ENCODE measurements at places on chromosomes 16 and 17.

DNA sequence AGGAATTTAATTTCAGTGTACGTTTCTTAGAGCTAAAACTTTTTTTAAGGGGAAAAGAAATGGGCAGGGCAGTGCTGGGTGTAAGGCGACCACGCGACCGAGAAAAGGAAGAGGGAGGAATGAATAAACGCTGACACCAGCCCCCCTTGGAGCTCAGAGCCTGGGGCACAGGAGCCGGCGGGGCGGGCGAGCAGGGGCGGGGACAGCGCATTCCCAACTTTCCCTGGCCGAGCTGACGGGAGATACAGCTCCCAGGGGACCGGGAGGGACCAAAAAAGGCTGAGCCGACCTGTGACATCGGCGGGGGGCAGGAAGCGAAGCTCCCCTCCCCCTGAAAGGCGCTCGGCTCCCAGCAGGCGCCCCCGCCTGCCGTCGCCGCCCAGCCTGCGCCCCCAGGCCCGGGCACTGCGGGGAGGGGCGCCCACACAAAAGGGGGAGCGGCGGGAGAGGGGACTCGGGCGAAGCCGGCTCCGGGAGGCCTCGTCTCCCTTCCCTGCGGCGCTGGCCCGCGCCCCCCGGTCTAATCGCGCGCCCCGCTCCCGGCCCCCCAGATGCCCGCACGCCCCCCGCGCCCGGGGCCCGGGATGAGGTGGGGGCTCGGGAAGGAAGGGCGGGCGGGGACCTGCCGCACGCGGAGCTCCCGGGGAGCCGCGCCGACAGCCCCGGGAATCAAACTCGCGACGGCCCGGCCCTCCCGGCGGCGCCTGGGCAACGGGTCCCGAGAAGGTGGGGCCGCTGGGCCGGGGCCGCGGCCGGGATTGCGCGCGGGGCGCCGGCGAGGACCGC, 622 bp downstream of the CUEDC1 start:
- DNase-seq, result no peak

DNA sequence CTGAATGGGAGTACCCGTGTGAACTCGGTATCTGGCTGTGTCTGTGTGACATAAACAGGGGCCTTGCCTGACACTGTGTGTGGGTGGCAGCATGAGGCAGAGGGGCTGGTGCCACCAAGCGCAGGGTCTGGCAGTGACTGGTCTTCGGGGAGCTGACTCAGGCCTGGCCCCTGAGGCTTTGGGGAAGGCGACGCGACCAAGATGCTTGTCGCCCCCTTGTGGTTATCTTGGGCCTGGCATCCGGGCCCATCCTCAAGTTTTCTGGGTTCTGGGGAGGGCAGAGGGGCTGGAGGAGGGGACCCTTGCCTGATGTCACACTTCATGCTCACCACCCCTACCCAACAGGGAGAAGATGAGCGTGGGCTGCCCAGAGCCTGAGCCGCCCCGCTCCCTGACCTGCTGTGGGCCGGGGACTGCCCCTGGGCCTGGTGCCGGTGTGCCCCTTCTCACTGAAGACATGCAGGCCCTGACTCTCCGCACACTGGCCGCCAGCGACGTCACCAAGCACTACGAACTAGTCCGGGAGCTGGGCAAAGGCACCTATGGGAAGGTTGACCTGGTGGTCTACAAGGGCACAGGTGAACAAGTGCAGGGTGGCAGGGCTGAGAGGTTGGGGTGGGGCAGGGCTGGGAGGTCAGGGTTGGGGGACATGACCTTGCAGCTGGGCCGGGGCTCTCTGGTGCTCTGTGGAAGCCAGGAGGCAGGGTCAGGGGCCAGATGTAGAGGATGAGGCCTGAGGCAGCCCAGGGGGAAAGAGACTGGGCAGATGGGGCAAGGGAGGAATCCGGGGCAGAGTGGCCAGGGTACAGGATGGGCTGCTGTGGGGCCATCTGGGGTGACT, 24.9 kb downstream of the SBK1 start:
- DNase-seq, result peak; percentile 75

- DNase-seq, result no peak
Measured at GRCh38 chr16:80932708-80933095, 74.0 kb downstream of the CMC2 start.

- no peak for DNase-seq
Measured at GRCh38 chr17:47221154-47221553, 12.0 kb downstream of the MYL4 start.

DNA sequence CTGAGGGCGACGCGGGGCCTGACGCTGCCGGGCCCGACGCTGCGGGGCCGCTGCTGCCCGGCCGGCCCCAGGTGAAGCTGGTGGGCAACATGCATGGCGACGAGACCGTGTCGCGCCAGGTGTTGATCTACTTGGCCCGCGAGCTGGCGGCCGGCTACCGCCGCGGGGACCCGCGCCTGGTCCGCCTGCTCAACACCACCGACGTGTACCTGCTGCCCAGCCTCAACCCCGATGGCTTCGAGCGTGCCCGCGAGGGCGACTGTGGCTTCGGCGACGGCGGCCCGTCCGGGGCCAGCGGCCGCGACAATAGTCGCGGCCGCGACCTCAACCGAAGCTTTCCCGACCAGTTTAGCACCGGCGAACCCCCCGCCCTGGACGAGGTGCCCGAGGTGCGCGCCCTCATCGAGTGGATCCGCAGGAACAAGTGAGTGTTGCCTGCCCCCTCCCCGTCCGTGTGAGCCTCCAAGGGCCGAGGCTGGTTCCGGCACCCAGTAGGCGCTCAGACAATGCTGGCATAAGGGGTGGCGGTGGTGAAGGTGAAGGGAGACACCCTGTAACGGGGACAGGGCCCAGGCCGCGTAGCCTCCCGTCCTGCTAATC, 676 bp downstream of the CPD start:
- DNase-seq, result peak; percentile 13

DNA sequence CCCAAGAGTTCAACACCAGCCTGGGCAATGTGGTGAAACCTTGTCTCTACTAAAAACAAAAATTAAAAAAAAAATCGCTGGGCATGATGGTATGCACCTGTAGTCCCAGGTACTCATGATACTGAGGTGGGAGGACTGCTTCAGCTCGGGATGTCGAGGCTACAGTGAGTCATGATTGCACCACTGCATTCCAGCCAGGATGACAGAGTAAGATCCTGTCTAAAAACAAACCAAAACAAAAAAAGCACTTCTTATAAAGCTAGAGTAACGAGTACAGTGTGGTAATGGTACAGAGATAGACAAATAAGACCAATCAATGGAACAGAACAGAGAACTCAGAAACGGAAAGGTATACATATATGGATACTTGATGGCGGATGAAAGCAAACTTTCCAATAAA, 4.4 kb downstream of the NSMCE1 start:
- DNase-seq, result no peak

DNA sequence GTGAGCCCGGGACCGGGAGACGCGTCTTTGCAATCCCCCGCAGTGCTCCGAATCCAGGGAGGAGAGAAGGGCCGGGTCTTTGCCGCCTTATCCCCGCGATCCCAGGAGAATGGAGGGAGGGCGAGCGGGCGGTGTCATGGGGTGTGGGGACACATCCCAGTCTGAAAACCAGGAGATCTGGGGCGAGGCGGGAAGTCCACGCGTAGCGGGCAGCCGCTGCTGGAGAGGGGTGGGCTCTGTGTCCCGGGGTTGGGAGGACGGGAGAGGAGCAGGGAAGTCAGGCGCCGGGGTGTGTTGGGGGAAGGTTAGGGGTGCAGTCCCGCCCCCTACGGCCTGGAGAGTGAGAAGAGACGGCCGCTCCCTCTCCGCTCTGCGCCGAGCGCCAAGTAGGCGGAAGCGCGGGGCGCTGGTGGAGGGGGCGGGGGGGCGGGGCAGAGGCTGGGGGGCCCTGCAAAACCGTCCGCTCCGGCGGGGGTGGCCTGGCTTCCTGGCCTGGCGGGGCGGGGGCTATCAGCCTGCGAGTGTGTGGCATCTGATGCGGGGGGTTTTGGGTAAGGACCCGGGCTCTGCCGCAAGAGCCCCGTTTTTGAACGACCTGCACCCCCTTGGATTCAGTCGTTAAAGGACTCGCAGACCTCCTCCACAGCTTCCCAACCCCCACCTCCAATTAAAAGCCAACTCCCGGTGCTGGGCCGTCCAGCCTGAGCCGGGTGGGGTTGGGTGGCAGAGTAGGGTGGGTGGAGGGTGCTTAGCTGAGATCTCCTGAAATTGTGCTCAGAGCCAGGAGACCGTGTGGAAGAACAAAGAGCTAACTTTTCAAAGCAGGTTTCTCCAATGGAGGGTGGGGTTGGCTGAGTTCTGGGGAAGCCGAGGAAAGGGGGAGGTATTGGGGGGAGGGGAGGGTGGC, 654 bp downstream of the LASP1 start:
- DNase-seq, result peak; percentile 49

DNA sequence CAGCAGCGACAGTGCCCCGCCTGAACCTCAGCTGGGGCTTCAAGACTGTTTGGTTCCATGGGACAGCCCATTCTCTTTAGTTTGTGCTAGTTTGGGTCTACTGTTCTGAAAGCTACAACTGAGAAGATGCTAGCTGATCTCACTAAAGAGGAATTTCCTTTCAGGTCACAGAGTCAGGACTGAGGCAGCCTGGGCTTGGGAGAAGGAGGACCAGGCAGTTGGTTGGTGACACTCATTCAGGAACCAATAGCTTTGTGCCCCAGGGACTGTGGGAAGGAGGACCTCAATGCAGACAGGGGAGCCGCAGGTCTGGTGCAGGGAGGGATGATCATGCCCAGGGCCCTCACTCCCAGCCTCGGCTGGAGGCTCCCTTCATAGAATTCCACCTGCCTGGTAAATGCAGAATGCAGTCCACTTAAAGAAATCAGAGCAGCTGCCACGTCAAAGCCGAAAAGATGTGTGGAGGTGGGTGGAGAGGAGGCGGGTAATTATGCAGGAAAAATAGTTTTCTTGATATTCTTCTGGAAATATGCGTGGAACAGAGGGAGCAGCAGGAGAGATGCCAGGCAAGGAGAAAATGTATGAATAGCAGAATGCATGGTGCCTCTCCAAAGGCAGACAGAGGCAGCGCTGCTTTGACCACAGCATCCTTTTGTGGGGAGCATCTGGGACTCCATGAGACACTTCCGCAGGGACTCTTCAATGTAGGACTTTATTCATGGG, 32.6 kb upstream of the ZFP90 start:
- DNase-seq, result no peak

- DNase-seq, result no peak
Measured at GRCh38 chr16:9489835-9490467, 398.5 kb downstream of the HAPSTR1 start.

- DNase-seq, result no peak
Measured at GRCh38 chr16:87701505-87701921, 64.3 kb downstream of the KLHDC4 start.

DNA sequence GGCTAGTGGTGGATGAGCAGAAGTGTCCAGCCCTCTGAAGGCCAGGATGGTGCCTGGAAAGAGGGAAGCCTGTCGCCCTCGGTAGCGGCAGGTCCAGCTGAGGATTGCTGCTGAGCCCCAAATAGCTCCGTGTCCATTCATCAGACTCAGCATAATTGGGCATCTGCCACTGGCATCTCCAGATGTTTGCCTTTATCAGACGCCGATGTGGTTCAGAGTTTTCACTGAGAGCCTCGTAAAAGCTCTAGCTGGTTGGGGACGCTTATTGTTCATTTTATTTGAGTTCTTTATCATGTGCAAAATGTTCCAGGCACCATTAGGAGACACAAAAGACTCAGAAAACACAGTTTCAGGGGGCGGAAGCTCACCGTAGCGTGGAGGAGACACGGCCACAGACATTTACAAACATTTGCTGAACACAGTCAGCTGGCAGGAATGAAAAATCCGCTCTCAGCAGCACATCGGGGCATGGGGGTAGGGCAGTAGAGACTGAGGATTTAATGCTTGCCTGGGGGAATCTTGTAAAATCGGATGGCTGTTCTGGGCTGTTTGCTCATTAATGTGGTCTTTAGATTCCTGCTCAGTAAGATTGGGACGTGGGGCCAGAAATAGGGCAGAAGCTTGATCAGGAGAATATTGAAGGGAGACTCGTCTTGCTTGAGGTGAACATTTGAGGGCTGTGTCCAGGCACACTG, 41.7 kb downstream of the SMPD3 start:
- DNase-seq, result no peak
